ENCODE measurements at places on chromosomes 7 and 10.

- DNase-seq = no peak
Measured at GRCh38 chr7:101890749-101891523, 73.5 kb downstream of the CUX1 start.

DNA sequence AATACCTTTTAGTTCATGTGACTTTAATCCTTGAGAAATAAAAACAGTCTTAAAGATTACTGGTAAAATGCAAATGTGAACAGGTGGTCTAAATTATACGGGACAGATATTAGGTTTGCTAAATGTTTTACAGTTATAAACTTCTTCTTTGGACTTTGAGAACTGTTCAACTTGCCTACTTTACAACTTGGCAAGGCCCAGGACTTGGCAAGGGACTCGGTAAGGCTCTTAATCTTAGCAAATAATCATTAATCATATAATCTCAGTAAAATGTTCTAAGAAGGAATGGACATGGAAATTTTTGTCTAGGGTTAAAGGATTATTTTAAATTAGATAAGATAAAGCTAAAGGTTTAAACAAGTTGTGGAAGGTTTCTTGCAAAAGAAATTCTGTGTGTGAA lies 4.8 kb upstream of the UBE2D4 start:
- DNase-seq = no peak

GRCh38 chr10:130378556-130379400 lies 242.6 kb downstream of the GLRX3 start:
- no peak for DNase-seq

DNA sequence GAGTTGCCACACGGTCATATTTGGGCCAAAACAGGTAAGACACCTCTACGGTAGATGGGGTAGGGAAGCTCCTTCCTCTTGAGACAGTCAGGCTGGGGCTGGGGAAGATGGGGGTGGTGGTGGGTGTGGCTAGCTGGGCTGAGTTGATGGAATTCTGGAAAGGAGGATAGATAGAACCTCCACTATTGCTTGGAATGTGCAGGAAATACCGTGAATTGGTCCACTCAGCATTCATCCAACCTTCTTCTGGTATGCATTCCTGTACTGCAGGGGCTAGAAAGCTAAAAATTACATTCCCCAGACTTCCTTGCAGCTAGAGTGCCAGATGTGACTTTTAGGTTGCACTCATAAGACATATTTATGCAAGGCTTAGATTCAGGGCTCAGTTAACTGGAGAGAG lies 24.8 kb downstream of the TLX1 start:
- DNase-seq = no peak

DNA sequence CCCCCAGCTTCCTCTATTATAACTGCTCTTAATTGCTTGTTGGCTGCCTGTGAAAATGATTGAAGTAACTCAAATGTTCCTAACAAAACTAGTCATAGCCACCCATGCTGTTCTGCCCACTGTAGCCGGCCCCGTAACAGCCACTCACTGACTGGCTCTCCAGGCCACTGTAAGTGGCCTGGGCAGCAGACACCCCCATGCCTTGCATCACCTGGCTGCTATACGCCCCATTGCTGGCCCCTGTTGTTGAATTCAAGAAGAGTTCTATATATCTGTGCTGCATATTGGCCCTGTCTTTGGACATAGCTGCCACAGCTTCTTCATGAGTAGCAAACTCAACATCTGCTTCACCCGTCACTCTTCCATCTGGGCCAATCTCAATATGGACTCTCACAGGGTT lies 15.1 kb downstream of the FXYD4 start:
- DNase-seq = no peak

DNA sequence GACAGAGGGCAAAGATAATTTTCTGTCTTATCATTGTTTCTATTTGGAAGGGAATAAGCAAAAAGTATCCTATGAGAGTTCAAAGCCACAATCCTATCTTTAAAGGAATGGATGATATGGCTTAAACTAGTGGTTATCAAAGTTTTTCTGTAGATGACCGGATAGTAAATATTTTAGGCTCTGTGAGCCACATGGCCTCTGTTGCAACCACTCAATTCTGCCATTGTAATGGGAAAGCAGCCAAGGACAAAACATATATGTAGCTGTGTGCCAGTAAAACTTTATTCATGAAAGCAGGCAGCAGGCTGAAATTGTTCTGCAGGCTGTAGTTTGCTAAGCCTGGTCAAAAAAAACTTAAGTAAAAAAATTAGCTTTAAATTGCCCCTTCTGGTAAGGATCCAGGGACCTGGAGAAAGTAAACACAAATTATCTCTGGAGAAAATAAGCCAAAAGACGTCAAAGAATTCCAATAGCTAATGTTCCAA lies 73.3 kb downstream of the THSD7A start:
- DNase-seq = no peak

GRCh38 chr7:78677391-78677790 lies 776.1 kb downstream of the MAGI2 start:
- no peak for DNase-seq

GRCh38 chr7:116206141-116206540 lies 4.2 kb upstream of the TES start:
- DNase-seq = no peak

DNA sequence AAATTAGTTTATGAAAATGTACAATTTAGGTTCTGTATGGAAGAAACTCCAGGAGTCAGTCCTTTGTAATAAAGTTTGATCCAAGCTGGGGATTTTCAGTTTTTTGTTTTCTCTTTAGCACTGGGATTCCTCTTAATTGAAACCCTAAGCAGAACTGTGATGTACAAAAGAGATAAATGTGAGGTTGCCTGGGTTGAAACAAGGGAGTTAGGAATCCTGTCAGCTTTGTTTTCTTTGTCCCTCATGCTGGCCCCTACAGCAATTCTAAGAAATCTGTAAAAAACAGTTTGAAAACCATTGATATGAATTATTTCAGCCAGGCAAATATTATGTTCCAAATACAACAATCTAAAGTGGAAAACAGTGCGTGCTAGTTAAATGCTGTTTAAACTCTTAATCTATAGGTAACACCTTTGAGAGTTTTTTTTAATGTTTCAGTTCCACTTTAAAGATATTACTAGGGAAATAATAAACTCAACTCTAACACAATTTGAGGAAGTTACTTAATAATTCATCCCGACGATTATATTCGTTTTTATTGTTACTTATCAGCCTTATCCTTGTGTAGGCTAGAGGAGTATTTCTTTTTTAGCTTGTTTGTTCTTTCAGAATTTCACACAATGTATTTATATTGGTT lies 65.3 kb downstream of the SGCE start:
- DNase-seq = no peak

GRCh38 chr10:86795353-86795752 lies 38.9 kb downstream of the BMPR1A start:
- no peak for DNase-seq

GRCh38 chr7:133748443-133749407 lies 378.4 kb upstream of the LRGUK start:
- DNase-seq = no peak

- no peak for DNase-seq
Measured at GRCh38 chr10:123560301-123561140, 105.6 kb upstream of the GPR26 start.

GRCh38 chr7:71615017-71615416 lies 483.1 kb downstream of the GALNT17 start:
- no peak for DNase-seq

DNA sequence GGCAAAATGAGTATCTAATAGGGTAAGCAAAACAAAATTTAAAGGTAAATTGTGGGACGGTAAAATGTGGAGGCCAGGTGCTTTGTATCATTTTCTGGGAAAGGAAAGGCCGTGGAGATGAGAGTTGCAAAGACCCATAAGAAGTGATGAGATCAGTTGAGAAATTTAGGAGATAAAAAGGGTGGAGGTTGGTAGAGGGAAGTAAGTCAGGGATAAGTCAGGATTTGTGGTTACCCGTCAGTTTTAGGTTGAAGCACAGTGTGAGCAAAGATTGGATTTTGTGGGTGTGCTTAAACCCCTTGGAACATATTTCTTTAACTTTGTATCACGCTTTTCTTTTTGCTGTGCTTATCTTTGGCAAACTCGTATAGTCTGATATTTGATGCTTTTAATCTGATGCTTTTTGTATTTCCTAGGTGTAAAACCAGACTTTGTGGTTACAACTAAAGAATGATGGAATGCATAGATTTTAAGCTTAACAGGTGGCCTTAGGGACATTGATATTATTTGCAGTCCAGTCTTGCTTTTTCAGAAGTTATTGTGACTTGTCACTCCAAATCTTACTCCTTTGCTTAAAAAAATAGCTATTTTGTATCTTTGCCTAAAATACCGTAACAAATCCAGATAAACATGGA lies 1.2 kb downstream of the BTRC start:
- no peak for DNase-seq

GRCh38 chr7:57362868-57363267 lies 87.1 kb upstream of the ZNF716 start:
- no peak for DNase-seq

Data from activated CD8-positive, alpha-beta memory T cell treated with anti-CD3 and anti-CD28 coated beads for 4 hours (primary cell).